Natural killer cell (primary cell): ENCODE measurements at places on chromosomes 11 and 22.

DNA sequence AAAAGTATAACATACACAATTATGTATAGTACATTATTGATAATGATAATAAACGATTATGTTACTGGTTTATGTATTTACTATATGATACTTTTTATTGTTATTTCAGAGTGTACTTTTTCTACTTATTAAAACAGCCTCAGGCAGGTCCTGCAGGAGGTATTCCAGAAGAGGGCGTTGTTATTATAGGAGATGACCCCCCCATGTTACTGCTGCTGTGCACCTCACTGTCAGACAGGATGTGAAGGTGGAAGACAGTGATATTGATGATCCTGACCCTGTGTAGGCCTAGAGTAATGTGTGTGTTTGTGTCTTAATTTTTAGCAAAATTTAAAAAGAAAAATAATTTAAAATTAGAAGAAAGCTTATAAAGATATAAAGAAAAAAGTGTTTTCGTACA is 57.6 kb downstream of the REXO2 start:
- H3K4me1 ChIP-seq = no peaks in the 10 kb centered on the region
- peaks cover 3% of the 10 kb centered on the region for H3K27me3 ChIP-seq
- H3K27ac ChIP-seq = no peak overlapping the region
- DNase-seq = no peak
- no peaks in the 10 kb centered on the region for H3K36me3 ChIP-seq

- H3K27me3 ChIP-seq = no peaks in the 10 kb centered on the region
- H3K4me1 ChIP-seq = no peaks in the 10 kb centered on the region
- H3K4me3 ChIP-seq = no peak overlapping the region
- H3K27ac ChIP-seq = no peak overlapping the region
Measured at GRCh38 chr11:13140873-13141655, 131.9 kb downstream of the RASSF10 start.

GRCh38 chr11:134022748-134023147 is 46.1 kb upstream of the JAM3 start:
- DNase-seq = no peak
- H3K36me3 ChIP-seq = no peaks in the 10 kb centered on the region
- H3K4me3 ChIP-seq = no peak overlapping the region
- no peaks in the 10 kb centered on the region for H3K27me3 ChIP-seq
- no peak overlapping the region for H3K27ac ChIP-seq
- no peaks in the 10 kb centered on the region for H3K4me1 ChIP-seq

- no peak overlapping the region for H3K27ac ChIP-seq
- DNase-seq = no peak
- H3K4me1 ChIP-seq = peaks cover 75% of the 10 kb centered on the region
- peaks cover 3% of the 10 kb centered on the region for H3K27me3 ChIP-seq
Measured at GRCh38 chr11:67371189-67371910, 2.0 kb downstream of the CLCF1 start.

DNA sequence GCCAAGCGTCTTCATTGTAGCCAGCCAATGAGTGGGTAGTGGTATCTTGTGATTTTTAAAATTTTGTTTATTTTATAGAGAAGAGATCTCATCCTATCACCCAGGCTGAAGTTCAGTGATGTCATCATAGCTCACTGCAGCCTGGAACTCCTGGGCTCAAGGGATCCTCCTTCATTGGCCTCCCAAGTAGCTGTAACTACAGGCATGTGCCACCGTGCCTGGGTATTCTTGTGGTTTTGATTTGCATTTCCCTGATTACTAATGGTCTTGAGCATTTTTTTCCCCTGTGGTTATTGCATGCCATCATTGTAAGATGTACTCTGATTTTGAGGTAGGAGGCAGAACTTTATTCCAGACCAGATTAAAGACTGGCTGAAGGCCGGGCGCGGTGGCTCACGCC is 2.4 kb upstream of the DENND6B start:
- H3K36me3 ChIP-seq = no peaks in the 10 kb centered on the region
- no peak for DNase-seq
- H3K27ac ChIP-seq = no peak overlapping the region

DNA sequence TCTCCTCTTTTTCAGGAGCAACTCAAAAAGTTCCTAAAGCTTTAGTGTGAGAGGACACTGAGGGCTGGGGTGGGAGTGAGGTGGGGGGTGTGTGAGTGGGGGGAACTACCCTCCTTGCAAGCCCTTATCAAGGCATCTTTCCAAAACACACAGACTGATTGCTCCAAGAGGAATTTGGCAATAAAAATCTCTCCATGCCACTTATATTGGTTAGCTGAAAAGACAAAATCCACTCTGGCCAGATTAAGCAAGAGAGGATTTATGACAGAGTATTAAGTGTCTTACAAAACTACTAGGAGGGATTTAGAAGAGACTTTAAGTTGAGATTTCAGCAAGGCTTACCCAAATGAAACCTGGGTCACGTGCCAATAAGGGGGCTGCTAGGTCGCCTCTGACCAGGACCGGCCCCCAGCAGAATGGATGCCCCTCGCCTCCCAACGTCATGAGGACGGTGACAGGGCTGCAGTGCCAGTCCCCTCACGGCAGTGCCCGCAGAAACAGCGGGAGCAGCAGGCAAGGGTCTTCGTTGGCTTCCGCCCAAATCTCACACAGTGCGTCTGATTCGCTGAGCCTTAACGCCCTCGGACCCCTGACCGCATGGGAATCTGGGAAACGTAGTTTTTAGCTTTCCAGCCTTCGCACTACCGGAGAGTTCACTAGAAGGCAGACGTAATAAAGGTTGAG is 22.1 kb upstream of the CTR9 start:
- H3K4me3 ChIP-seq = no peak overlapping the region
- no peak overlapping the region for H3K27ac ChIP-seq
- no peaks in the 10 kb centered on the region for H3K4me1 ChIP-seq
- DNase-seq = no peak
- H3K27me3 ChIP-seq = no peaks in the 10 kb centered on the region

DNA sequence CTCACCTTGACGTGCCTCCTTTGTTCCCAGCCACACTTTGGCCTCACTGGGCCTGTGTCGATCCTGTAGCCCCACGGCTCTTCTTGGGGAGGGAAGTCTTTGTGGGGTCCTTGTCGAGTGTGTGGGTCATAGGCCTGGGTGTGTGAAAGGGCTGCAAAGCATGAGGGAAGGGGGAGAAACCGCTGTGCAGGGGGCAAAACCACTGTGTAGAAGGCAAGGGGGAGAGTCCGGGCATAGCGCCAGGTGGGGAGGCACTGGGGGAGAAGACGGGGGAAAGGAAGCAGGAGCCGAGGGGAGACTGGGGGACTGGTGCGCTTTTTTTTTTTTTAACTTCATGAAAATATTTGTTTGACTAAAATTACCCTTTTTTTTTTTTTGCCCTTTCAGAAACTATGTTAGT is 65.1 kb upstream of the RASD2 start:
- DNase-seq = no peak
- no peaks in the 10 kb centered on the region for H3K36me3 ChIP-seq
- H3K4me3 ChIP-seq = no peak overlapping the region
- H3K27me3 ChIP-seq = no peaks in the 10 kb centered on the region
- H3K4me1 ChIP-seq = no peaks in the 10 kb centered on the region
- H3K27ac ChIP-seq = no peak overlapping the region

- no peaks in the 10 kb centered on the region for H3K36me3 ChIP-seq
- peaks cover 5% of the 10 kb centered on the region for H3K4me1 ChIP-seq
- no peak overlapping the region for H3K4me3 ChIP-seq
- no peak overlapping the region for H3K27ac ChIP-seq
Measured at GRCh38 chr11:61747192-61747966, 5.1 kb upstream of the MYRF start.

DNA sequence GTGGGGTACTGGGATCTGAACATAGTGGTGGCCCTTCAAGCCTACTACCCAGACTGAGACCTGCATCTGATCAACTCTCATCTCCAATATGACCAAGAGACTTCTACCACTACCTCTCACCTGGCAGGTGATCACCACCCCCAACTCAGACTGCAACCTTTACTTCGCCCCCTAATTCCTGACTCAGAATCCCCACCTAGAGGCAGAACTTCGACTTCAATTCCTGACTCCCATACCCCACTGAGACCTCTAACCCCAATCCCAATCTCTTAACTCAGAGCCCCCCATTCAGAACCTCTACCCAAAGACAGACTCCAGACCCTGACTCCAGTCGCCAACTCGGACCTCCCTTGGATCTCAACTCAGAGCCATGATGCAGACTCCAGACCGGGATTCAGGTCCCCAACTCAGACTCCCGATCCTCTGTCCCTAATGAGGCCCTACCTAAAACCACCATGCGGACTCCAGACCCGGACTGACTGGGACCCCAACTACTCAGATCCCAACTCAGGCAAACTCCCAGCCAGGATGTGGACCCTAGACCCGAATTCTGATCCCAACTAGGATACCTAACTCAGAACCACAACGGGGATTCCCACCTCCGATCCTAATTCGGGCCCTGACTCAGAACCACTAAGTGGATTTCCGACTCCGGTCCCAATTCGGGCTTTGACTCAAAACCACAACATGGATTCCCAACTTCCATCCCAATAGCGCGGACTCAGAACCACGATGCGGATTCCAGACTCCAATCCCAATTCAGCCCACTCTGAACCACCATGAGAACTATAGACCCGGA is 1.2 kb downstream of the KCNQ1OT1 start:
- H3K27ac ChIP-seq = no peak overlapping the region
- H3K4me3 ChIP-seq = peak overlapping the region; percentile 74
- peaks cover 20% of the 10 kb centered on the region for H3K4me1 ChIP-seq
- peaks cover 2% of the 10 kb centered on the region for H3K27me3 ChIP-seq
- peak; percentile 13 for DNase-seq

DNA sequence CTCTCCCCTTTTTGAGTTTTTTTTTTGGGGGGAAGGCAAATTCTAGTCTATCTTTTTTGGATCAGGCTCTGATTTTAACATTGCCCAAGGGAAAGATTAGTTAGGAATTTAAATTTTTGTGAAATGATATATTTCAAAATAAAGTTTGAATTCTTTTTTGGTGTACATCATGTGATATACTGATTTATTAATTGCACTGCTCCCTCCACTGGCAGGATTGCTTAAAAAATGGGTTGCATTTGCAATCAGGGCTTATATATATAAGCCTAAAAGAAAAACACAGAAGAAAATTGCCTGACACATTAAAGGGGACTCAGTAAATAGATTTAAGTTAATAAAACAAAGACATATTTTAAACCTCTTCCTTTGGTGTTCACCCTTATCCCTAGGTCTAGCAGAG is 1.2 kb downstream of the DYNC2H1 start:
- H3K27ac ChIP-seq = no peak overlapping the region
- H3K36me3 ChIP-seq = no peaks in the 10 kb centered on the region
- no peak overlapping the region for H3K4me3 ChIP-seq
- peaks cover 11% of the 10 kb centered on the region for H3K4me1 ChIP-seq
- peaks cover 3% of the 10 kb centered on the region for H3K27me3 ChIP-seq

- H3K27me3 ChIP-seq = peaks cover 15% of the 10 kb centered on the region
- DNase-seq = no peak
- no peak overlapping the region for H3K27ac ChIP-seq
- H3K4me1 ChIP-seq = peaks cover 5% of the 10 kb centered on the region
- H3K4me3 ChIP-seq = no peak overlapping the region
Measured at GRCh38 chr11:8080069-8080670, 841 bp upstream of the TUB start.

- no peak overlapping the region for H3K4me3 ChIP-seq
- no peak overlapping the region for H3K27ac ChIP-seq
- peaks cover 44% of the 10 kb centered on the region for H3K36me3 ChIP-seq
- DNase-seq = no peak
Measured at GRCh38 chr11:126341760-126342161, 13.7 kb upstream of the ST3GAL4 start.

DNA sequence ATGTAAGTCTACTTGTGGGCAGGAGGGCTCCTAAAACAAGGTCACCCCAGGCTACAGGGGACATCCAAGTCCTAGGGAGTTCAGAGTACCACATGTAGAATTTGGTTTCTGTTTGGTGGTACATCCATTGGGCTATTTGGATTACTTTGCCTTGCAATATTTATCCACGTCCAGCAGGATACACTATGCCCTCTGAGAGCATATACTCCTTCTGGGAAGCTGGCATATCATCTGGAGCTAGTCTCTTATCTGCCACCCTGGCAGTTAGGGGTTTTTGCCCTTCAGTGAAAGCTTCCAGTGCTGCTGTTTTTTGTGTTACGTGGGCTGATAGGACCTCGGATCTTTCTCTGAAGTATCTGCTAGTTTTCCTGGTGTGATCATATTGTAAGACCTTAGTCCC is 7.3 kb downstream of the LMO2 start:
- H3K27me3 ChIP-seq = peaks cover 43% of the 10 kb centered on the region
- H3K4me1 ChIP-seq = peaks cover 10% of the 10 kb centered on the region
- H3K36me3 ChIP-seq = no peaks in the 10 kb centered on the region
- H3K27ac ChIP-seq = no peak overlapping the region

GRCh38 chr22:50302564-50302963 is 4.9 kb downstream of the PLXNB2 start:
- no peak overlapping the region for H3K4me3 ChIP-seq
- no peaks in the 10 kb centered on the region for H3K36me3 ChIP-seq
- peaks cover 62% of the 10 kb centered on the region for H3K4me1 ChIP-seq

GRCh38 chr11:121652971-121653370 is 200.2 kb upstream of the SORL1-AS1 start:
- no peaks in the 10 kb centered on the region for H3K36me3 ChIP-seq
- H3K4me3 ChIP-seq = no peak overlapping the region
- no peak overlapping the region for H3K27ac ChIP-seq
- DNase-seq = no peak

GRCh38 chr11:15430381-15430780 is 315.7 kb downstream of the INSC start:
- DNase-seq = no peak
- H3K36me3 ChIP-seq = no peaks in the 10 kb centered on the region
- no peak overlapping the region for H3K4me3 ChIP-seq
- H3K4me1 ChIP-seq = no peaks in the 10 kb centered on the region
- no peak overlapping the region for H3K27ac ChIP-seq
- H3K27me3 ChIP-seq = no peaks in the 10 kb centered on the region

- H3K4me3 ChIP-seq = no peak overlapping the region
- H3K27me3 ChIP-seq = no peaks in the 10 kb centered on the region
- no peaks in the 10 kb centered on the region for H3K36me3 ChIP-seq
- H3K27ac ChIP-seq = no peak overlapping the region
- no peaks in the 10 kb centered on the region for H3K4me1 ChIP-seq
- no peak for DNase-seq
Measured at GRCh38 chr11:112744041-112744440, 217.2 kb upstream of the NCAM1 start.

- no peaks in the 10 kb centered on the region for H3K4me1 ChIP-seq
- no peaks in the 10 kb centered on the region for H3K36me3 ChIP-seq
- H3K27ac ChIP-seq = no peak overlapping the region
- no peaks in the 10 kb centered on the region for H3K27me3 ChIP-seq
Measured at GRCh38 chr11:131095511-131096185, 179.4 kb upstream of the SNX19 start.

- no peaks in the 10 kb centered on the region for H3K27me3 ChIP-seq
- H3K4me3 ChIP-seq = no peak overlapping the region
- H3K4me1 ChIP-seq = peaks cover 11% of the 10 kb centered on the region
- H3K36me3 ChIP-seq = no peaks in the 10 kb centered on the region
- no peak overlapping the region for H3K27ac ChIP-seq
- no peak for DNase-seq
Measured at GRCh38 chr11:77171885-77172665, 44.0 kb downstream of the MYO7A start.

DNA sequence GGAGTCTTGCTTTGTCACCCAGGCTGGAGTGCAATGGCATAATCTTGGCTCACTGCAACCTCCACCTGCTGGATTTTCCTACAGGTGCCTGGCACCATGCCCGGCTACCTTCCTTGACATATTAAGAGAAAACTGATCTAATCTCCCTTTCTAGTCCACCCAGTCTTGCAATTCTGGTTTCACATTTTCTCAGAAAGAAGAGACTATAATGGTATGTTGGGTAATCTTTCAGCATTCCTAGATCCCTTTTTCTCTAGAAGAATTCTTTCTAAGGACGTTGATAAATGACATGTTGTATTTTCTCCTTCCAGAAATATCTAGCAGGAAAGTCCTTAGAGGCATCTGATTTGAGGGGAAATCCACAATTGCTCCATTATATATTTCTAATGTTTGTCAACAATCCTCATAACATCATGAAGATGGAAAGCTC is 10.4 kb upstream of the HSPA8 start:
- peaks cover 12% of the 10 kb centered on the region for H3K4me1 ChIP-seq
- H3K27ac ChIP-seq = no peak overlapping the region
- H3K27me3 ChIP-seq = no peaks in the 10 kb centered on the region
- H3K36me3 ChIP-seq = no peaks in the 10 kb centered on the region
- no peak for DNase-seq
- H3K4me3 ChIP-seq = no peak overlapping the region
